H1 (cell line): ENCODE measurements at places on chromosomes 3 and 15.

GRCh38 chr3:69084326-69085167 is at the start of gene ARL6IP5:
Gene ARL6IP5 (plus strand): TSS chr3:69084937. CDS start chr3:69085048, 111 bp downstream.
- H3K36me3 ChIP-seq = no peaks in the 10 kb centered on the region
- peak within 1 kb of the TSS; percentile 95 for H3K4me3 ChIP-seq
- H3K4me1 ChIP-seq = peaks cover 5% of the 10 kb centered on the region
- no peak within 1 kb of the TSS for H3K27ac ChIP-seq
- DNase-seq = peak; percentile 90
- no peaks in the 10 kb centered on the region for H3K27me3 ChIP-seq

GRCh38 chr15:68818066-68818768 is 2.5 kb downstream of the ANP32A start:
- DNase-seq = no peak
- H3K36me3 ChIP-seq = no peaks in the 10 kb centered on the region
- peak overlapping the region; percentile 94; the same call in 1 of the 2 replicates for H3K27ac ChIP-seq
- peaks cover 19% of the 10 kb centered on the region for H3K4me1 ChIP-seq

DNA sequence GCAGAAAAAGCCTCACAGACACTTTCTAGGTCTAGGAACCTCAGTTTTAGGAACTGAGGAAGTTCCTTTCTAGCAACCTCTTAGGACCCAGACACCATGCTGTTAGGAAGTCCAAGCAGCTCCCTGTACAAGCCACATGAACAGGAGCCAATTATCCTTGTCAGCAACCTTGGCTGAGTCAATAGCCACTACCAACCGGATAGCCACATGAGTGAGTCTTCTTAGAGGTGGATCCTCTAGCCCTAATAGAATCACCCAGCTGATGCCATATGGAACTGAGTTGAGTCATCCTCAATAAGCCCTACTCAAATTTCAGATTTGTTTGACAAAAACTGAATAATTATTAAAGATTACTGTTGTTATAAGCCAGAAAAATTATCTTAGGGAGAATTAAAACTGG is 256.2 kb downstream of the NLGN1 start:
- no peaks in the 10 kb centered on the region for H3K4me1 ChIP-seq
- H3K4me3 ChIP-seq = no peak overlapping the region
- no peak overlapping the region for H3K27ac ChIP-seq
- H3K27me3 ChIP-seq = no peaks in the 10 kb centered on the region
- no peaks in the 10 kb centered on the region for H3K36me3 ChIP-seq
- no peak for DNase-seq

DNA sequence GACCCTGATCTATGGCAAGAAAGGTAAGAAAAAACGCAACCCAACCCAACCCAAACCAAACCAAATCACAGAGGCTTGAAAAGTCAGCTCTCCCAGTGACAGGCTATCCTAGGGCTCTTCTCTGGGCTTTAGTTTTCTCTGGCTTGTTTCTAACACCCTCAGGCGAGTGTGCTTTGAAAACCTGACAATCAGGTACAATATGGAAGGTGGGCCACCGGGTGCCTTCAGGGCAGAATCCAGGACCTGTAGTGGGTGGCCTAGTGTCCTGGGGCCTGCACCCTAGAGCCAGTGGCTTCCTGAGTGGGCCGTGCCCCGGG is 46.8 kb downstream of the BHLHE40 start:
- peak; percentile 56 for DNase-seq
- no peaks in the 10 kb centered on the region for H3K27me3 ChIP-seq
- no peak overlapping the region for H3K27ac ChIP-seq

- no peaks in the 10 kb centered on the region for H3K36me3 ChIP-seq
- no peak overlapping the region for H3K27ac ChIP-seq
- no peaks in the 10 kb centered on the region for H3K27me3 ChIP-seq
- H3K4me3 ChIP-seq = no peak overlapping the region
Observed at GRCh38 chr3:87627316-87627715, 350.9 kb upstream of the POU1F1 start.
